ENCODE measurements at places on chromosomes 1 and 21.

- no peak for DNase-seq
These were observed 76.3 kb downstream of the MORN1 start for GRCh38 chr1:2314803-2315673.

DNA sequence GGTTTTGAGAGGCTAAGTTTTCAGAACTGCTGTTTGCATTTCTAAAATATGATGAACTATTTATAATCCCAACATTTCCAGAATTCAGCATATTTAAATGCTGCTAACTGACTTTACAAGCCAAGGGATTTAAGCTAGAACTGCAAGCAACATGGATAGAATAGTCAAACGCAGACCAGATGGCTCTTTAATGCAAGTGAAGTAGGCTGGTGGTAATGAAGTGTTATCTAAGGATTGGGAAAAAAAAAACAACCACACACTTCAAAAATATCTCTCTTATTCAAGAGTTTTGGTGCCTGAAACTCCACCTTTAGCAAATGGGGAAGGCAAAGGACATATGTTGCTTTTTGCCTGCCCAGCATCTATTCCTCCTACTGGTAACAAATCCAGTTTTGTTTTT is 20.9 kb upstream of the SSX2IP start:
- no peak for DNase-seq

DNA sequence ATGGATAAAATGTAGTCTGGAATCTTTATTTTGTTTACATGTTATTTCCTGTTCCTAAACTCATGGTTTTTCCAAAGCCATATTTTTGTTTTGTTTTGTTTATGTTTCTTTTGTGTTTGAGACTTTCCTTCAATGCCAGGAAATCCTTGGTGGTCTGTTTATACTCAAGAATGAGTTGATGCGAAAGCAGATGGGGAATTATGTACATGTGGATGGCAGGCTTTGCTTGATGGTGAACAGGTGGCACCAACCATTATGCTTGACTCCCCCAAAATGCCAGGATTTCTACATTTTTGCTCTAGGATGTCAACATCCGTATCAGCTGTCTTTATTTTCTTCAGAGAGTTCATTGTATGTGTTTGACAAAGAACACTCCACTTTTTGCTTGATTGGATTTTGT is 448.5 kb downstream of the PRDM2 start:
- no peak for DNase-seq

GRCh38 chr1:43569175-43569574 is 38.5 kb downstream of the PTPRF start:
- DNase-seq = no peak

GRCh38 chr1:219476116-219476515 is 136.8 kb downstream of the ZC3H11B start:
- no peak for DNase-seq

GRCh38 chr1:229716069-229716468 is 90.0 kb downstream of the URB2 start:
- DNase-seq = no peak

- no peak for DNase-seq
These were observed 53.6 kb downstream of the ADCY10 start for GRCh38 chr1:167860231-167860923.

DNA sequence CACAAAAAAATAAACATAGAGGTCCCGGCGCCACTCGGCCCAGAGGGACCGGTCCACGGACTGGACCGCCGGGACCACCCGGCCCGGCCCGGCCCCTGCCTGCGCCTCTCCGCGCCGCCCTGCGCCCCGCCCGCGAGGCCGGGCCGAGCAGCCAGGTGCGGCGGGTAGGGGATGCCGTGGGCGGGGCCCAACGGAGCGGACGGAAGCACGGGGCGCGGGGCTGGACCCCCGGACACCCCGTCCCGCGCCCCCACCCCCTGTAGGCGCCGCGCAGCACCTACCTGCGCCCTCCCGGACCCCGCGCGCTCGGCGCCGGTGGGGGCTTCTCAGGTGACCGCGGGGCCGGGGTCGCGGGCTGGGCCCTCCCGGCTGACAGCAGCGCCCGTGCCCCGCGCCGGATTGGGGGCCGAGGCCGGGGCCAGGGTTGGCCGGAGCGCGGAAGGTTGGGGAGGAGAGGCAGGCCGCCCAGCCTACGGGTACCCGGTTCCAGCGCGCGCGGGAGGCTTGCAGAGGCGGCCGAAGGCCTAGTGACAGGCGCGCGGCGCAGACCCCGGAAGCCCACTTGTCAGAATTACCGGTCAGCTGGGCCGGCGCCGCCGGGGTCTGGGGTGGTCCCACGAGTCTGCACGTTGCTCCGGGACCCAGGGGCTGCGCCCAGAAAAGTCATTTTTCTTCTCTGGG is 351.9 kb upstream of the CAMK1G start:
- DNase-seq = no peak

- DNase-seq = no peak
These were observed 89.8 kb downstream of the NMNAT2 start for GRCh38 chr1:183328371-183328770.

DNA sequence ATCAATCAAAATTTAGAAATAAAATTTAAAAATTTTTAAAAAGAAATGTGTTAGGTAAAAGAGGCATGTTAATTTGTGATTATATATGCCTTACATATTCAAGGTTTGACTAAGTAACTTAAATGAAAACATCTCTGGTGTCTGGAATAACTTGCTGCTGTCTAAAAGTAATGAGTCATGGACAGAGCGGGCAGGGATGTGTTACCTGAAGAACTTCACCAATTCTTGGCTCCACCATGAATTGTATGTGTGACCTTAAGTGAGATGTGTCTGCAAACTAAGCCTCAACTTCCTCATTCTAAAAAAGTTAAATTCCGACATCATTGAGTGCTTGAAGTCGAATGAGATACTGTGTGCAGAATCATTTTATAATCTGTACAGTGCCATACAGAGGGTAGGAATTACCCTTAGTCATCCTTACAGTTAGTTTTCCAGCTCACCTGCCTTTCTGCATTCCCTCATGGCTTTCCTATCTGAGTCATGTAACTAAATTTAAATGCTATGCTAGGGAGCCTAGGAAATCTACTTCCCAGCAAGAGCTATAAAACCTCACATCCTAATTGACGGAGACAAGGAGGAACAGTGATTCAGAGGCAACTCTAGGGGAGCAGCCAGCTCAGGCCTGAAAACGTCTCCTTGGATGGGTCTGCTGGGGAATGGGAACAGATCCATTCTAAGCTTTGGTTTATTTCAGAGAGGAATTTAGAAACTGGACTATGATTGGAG is 100.7 kb upstream of the TSPAN2 start:
- DNase-seq = no peak

GRCh38 chr21:25513810-25514209 is 93.5 kb downstream of the MRPL39 start:
- no peak for DNase-seq

GRCh38 chr1:34060901-34061415 is 104.1 kb downstream of the CSMD2 start:
- peak; percentile 43 for DNase-seq

GRCh38 chr1:167420510-167420909 is 97.8 kb downstream of the CD247 start:
- DNase-seq = no peak

- no peak for DNase-seq
These were observed 139.9 kb downstream of the DPYD start for GRCh38 chr1:97780884-97781283.

DNA sequence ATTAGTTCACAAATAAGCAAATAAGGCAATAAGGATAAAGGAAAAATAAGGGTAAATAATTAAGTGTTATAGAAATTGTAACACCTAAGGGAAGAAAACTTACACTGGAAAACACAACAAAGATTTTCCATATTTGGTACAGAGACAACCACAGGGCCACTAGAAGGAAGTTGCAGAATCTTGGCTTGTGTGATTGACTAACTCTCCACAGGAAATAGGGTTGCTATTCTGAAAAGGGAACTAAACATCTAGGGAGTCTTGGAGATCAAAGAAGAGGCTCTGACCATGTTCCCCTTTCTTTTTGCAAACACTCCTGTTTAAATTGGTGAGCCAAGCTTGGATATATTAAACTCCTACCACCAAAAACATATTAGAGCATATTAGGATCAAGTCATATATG is 59.1 kb downstream of the APCS start:
- peak; percentile 83 for DNase-seq

- no peak for DNase-seq
These were observed 39.9 kb upstream of the AK4 start for GRCh38 chr1:65108025-65108642.

DNA sequence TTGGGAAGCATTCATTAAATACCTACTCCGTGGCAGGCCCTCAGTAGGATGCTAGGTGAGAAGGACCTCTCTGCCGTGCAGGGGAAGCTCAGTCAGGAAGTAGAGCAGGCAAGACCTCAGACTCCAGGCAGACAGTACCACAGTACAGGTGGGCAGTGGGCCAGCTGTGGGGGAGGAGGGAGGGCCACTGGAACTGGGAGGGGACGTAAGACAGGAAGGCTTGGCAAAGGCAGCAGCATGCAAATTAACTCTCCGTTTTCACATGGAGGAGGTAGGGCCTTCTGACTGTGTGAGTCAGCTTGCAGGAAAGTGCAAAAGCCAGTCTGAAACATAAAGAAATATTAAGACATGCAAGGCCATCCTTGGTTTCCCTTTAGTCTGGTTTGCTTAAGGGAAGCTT is 157.7 kb downstream of the TRIM33 start:
- DNase-seq = no peak

GRCh38 chr1:224106568-224107281 is 7.2 kb upstream of the FBXO28 start:
- no peak for DNase-seq

DNA sequence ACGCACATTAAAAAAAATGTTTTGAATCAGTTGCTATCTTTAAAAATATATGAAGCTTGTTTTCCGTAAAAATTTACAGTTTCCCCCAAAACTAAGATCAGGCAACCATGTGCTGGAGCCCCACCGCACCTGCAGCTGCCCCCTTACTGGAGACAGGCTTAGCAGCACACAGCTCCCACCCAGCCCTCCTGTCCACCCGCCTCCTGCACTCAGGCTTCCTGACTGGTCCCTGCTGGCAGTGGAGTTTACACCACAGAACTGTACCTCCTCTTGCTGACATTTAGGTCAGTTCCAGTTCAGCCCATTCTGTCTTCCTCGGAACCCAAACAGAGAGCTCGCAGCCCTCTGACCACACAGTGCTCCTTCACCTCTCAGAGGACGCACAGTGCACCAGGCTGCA is 2.1 kb downstream of the GPR161 start:
- no peak for DNase-seq

DNA sequence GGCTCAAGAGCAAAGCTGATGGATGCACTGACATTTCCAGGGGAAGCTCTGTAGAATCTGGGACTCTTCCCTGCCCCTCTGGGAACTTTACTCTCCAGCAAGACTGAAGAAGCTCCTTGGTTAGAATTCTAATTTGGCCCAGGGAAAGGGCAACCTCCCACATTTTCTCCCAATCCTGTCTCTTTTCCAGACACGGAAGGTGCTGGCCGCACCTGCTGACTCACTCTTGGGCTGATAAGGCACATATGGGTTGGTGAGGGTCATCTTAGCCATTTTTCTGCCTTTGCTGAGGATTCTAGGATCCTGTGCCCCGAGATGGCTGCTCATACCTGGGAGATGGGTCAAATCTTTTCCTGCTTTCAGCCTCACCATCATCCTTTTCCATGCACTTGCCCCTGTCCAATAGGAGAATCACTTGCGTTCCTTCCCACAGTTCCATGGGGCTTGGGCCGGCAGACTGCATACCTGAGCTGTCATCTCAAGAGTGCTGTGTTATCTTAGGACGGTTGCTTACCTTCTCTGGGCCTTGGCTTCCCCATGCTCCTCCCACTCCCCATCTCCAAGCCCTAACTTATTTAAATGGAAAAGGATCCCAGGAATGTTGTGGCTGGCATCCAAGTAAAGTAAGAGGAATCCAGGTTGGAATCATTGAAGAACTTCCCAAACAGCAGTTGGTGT is 1.3 kb downstream of the TINAGL1 start:
- DNase-seq = no peak

DNA sequence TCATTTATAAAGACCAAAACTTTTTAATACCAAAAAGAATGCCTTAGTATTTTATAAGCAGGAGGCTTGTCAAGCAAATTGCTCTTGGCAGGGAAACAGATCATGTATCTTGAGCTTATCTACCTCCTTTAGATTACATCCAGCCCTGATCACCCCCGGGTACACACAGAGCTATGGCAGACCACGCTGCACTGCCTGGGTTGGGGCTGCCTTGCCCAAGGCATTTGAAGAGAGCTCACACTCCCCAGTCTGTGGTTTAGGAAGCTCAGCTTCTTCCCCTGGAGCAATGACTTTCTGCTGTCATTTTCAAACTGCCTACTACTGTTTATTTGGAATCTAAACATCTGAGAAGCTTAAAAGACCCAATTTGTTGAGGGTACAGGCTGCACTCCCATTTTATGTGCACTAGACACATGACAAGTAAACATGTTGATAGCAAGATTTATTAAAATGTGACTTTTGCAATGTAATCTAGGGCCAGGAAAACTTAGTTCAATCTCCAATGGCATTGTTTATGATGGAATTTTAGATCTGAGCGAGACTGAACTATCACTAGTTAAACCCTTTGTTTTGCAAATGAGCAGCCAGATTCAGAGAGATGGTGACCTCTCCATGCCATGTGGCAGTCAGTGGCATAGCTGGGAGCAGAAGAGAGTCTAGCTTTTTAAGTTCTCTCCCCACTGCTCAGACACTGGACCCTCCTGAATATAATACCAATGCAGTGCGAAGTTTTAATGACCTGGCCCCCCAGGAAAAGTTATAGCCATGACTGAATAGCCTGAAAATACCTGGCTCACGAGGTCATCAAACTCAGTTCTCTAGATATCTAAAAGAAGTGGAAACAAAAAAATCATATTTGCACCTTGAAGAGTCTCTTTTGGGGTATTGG is 214.9 kb downstream of the HLX start:
- DNase-seq = no peak

GRCh38 chr1:116226017-116226416 is 114.8 kb downstream of the MAB21L3 start:
- DNase-seq = no peak

- DNase-seq = no peak
These were observed 20.5 kb downstream of the ELAPOR1 start for GRCh38 chr1:109134423-109134822.

DNA sequence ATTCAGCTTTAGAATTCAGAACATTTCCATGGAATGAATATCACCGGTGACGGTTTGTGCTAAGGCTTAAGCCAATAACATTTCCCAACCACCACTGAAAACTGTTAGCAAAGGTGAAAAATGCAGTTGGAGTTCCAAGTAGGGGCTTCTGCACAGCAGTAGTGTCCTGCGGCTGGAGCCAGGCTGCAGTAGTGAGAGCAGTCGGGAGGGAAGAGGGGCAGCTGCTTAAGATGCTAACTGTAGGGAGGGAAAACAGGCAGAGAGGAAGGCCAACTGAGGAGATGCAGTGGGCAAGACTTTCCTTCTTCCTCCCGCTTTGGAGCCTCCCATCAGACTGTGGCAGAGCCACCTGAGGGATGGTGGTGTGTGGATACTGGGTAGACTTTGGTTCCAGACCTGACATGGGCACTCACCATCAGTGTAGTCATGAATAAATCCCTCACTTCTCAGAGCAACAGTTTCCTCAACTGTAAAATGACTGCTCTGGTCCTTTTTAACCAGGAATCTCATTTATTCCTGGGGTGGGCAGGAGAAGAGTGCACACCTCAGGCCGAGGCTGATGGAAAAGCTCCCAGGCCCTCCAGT is 3.2 kb downstream of the F3 start:
- DNase-seq = no peak

Measured in pons (tissue), 1 donor.